ENCODE measurements at places on chromosomes 7 and 10.

GRCh38 chr7:12646139-12646538 lies 41.3 kb upstream of the ARL4A start:
- no peak for DNase-seq

GRCh38 chr7:13982940-13983677 lies 6.4 kb downstream of the ETV1 start:
- DNase-seq, result no peak

- no peak for DNase-seq
Measured at GRCh38 chr10:114077815-114078219, 34.2 kb downstream of the ADRB1 start.

- DNase-seq, result no peak
Measured at GRCh38 chr10:93790439-93790838, 32.7 kb downstream of the LGI1 start.

GRCh38 chr7:78232806-78233205 lies 434.2 kb downstream of the PHTF2 start:
- no peak for DNase-seq

- no peak for DNase-seq
Measured at GRCh38 chr7:1388703-1389335, 70.5 kb downstream of the MICALL2 start.

GRCh38 chr7:46352004-46352954 lies 431.2 kb upstream of the IGFBP3 start:
- DNase-seq, result peak; percentile 30
